ENCODE measurements at places on chromosomes 2 and 18.

DNA sequence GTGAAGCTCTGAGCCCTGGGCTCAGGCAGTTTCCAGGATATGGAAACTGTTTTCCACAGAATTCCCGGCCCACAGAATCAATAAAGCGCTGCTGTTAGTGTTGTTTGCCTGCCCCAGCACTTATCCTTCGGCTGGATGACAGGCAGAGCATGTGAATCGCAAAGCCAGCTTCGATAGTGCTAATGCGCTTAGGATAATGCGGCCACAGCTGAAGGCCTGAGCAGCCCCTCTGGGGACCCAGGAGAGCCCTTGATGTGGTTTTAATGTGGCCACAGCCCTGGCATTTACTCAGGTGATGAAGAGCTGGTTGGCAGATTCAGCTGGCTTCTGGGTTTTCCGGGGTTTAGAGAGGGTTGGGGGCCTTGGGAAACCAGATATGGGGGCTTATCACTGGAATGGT lies 23.7 kb downstream of the PCARE start:
- DNase-seq = no peak

DNA sequence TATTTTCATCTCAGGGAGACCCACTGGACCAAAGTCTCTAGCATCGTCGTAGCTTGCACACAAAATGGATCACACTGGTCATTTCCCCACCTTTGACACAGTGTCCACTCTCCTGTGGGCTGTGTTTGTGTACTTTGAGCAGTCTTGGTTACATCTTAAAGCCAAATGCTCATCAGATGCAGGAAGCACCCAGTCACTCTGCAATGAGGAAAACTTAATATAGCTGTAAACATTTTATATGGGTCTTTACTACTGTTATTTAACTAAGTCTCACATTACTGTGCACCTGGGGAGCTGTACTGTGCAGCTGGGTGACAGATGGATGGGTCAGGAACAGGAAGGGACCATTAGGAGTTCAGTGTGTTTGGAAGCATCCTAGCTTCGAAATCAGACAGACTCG lies 109.0 kb upstream of the CXCR4 start:
- DNase-seq = no peak

- DNase-seq = no peak
These were observed 381.0 kb downstream of the MTX2 start for GRCh38 chr2:176650104-176650837.

DNA sequence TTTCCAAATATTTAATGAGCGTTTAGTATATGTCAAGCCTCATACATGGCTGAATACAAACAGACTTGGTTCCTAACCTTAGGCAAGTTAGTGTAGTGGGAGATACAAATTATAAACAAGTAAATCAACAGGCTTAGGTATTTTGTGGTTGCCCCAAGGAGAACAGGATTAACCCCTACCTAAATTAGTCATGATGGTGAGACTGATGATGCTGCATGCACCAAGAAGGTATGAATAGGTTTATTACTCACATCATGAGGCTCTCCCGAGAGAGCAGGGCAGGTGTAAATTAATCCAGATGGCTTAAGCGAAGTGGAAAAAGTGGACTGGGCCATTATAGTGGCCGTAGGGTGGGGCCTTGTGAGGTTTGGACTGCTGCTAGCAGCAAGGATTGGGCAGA lies 118.1 kb upstream of the GCFC2 start:
- DNase-seq = no peak

DNA sequence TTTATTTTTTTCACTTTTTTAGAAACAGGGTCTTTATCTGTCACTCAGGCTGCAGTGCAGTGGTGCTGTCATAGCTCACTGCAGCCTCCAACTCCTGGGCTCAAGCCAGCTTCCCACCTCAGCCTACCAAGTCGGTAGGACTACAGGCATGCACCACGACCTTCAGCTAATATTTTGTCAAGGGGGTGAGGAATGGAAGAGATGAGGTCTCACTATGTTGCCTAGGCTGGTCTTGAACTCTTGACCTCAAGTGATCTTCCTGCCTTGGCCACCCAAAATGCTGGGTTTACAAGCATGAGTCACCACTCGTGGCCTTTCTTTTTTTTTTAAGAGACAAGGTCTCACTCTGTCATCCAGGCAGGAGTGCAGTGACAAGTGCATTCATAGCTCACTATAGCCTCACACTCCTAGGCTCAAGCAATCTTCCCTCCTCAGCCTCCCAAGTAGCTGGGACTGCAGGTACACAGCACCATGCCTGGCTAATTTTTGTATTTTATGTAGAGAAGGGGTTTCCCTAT lies 13.4 kb downstream of the PPP1R7 start:
- no peak for DNase-seq
